Glomerular endothelial cell (primary cell): ENCODE measurements at places on chromosomes 4 and X. TPM values are rescaled to one million over a fixed set of nuclear protein-coding genes. Genes with fewer than 3 reads are reported as not detected.

GRCh38 chr4:112290341-112290740 is 4.6 kb upstream of the TIFA start:
- no peak for DNase-seq

DNA sequence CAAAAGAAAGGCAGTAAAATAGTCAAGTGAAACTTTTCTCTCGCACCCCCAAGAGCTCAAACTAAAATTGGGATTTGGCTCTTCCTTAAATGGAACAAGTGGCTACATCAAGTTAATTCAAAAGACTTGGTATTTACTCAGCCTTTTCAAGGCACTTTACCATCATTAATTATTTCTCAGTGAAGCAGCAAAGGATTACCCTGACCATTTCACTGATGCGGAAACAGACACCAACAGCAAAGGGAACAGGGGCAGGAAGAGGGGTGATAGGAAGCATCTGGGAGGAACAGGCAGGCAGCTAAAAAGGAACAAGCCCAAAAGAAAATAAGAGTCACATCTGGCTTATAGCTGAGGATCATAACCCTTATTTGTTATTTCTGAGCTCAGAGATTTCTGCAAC is 2.7 kb downstream of the SCML2 start:
- no peak for DNase-seq

GRCh38 chrX:14825851-14826250 is 47.0 kb downstream of the FANCB start:
- DNase-seq = no peak

GRCh38 chr4:96753216-96753615 is 913.3 kb downstream of the PDHA2 start:
- no peak for DNase-seq

Gene NSDHL
- total RNA-seq = 21.5 and 23.4 TPM in 2 replicates

DNA sequence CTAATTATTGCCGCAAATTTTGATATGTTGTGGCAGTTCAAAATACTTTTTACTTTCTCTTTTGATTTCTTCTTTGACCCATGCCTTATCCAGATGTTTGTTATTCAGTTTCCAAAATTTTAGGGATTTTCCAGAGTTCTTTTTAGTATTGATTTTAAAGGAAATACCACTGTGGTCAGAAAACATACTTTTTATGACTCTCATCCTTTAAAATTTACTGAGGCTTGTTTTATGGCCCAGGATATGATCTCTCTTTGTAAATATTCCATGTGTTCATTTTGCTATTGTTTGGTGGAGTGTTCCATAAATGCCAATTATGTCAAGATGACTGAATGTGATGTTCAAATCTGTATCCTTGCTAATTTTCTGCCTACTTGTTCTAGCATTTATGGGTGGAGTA is 272.3 kb upstream of the DIPK2B start:
- DNase-seq = no peak

Gene PRRG1
- 38.4 and 54.9 TPM in 2 replicates for total RNA-seq

GRCh38 chr4:176320976-176321361 is 1.2 kb downstream of the SPCS3 start:
- DNase-seq = no peak
